ENCODE measurements at places on chromosomes 1 and 21.

DNA sequence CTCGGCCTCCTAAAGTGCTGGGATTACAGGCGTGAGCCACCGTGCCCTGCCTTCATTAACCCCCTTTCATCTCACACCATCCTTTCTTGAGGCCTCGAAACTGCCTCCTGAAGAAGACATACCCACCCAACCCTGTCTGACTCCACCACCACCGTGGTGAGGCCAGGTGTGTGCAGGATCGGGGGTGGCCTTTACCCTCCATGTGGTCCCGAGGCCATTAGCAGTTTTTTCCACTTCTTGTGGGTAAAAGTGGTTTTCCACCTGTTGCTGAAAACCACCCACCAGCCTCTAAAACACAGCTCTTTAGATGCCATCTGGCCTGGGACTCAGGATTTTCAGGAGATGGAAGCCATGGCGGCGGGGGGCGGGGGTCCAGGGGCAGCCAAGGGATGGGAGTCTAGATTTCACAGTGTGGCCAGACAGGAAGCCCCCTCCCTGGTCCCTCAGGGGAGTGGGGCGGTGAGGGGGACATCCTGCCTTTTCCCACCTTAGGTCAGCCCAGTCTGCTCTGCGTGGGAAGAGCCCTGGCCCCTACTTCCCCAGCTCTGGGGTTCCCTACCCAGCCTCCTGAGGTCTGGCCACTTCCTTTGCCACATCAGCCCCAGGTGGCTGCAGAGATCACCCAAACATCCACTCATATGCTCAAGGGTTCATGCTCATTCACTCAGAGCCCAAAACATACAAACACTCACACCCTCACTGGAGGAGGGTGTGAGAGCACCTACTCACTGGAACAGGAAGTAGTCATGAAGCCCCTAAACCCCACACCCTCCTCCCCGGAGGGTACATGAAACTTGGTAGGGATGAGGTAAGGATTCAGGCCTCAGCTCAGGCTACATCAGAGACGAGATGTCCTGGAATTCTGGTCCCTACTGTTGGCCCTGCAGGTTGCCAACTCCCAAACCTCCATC is 2.3 kb downstream of the FGR start:
- no peak for DNase-seq

DNA sequence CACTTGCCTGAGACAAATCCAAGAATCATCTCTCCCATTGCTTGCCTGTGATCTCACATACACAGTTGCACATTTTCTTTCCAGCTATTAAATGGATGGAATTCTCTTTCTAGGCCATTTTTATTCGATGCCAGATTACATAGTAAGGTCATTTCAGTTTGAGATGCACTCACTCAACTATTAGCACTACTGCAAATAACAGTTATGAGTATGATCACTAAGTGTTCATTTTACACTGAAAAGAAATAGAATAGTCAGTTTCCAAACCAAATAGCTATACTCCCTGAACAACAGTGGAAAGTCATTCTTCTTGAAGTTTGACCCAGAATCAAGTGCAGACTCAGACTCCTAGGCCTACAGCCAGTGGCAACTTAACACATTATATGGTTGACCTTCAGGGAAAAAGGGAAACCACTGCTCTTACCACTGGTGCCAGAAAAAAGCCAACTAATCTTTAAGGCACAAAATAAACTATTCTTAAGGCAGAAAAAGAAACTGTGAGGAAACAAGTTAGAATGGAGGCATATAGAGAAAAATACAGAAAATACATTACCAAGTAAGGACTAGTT is 31.5 kb downstream of the WNT2B start:
- no peak for DNase-seq

DNA sequence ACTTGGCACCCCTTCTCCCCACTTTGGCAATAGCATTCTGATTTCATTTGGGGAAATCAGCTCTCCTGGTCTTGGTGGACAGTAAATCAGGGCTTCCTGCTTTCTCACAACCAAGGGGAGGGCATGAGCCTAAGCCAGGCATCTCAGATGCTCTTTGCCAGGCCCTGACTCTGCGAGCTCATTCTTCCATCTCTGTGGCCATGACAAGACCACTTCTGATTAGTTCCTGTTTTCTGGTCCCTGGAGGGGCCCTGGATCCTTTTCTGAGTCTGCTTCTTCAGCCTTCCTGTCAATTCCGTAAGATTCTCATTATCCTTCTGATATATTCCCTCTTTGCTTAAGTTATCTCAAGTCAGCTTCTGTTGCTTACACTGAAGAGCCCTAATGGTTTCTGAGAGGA is 210.4 kb downstream of the HIVEP3 start:
- no peak for DNase-seq

- DNase-seq = no peak
These were observed 47.8 kb upstream of the ARHGAP29 start for GRCh38 chr1:94285031-94285654.

DNA sequence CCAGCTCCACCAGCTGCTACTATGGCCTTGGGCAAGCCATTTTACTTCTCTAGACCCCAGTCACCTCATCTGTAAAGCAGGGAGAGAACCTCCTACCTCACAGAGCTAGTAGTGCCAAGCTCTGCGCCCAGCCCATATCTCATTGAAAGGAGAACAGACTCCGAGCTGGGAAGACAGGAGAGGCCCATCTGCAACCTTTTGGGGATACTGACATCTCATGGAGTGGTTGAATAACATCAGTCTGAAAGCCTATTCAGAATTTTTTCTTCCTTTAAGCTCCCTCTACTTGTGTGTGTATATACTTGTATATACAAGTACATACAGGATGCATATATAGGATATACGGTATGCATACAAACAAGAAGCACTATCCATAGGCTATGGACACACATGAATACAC is 279.5 kb upstream of the POU3F1 start:
- no peak for DNase-seq

DNA sequence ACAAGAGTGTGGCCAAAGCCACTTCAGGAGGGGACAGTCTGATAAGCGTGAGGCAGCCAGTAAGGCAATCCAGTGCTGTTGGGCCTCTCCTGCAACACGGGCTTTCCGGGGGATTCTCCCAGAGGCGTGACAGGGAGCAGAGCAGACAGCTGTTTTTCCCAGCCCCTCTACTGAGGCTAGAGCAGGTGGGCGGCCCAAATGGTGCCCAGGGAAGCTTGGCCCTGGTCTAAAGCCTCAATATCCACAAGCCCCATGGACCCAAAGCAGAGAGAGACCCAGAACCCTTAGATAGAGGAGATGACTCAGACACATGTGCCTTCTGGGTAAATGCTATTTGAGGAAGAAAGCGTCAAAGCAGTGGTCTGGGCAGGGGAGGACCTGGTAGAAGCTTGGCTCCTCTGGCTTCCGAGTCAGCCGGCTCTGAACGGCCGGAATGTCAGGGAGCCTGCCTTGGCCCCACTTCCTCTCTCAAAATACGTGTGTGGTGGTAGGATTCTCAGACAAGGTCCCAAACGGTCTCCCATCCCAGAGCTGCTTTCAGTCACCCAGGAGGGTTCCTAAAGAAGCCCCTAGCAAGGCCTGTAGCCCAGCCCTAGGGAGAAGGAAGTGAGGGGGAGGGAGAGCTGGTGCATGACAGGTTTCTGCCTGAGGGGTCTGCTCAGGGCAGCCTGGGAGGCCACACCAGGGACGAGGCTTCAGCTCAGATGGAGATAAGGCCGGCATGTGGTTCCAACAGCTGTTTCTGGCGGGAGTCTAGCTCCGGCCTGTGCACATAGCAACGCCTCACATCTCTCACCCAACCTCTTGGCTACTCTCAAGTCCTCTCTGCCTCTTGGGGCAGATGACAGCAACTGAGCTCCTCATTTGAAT is 28.8 kb downstream of the PIK3C2B start:
- no peak for DNase-seq

- no peak for DNase-seq
These were observed 8.5 kb downstream of the CCT8 start for GRCh38 chr21:29064850-29065481.

- no peak for DNase-seq
These were observed 23.7 kb upstream of the LYPLAL1 start for GRCh38 chr1:219149953-219150352.

DNA sequence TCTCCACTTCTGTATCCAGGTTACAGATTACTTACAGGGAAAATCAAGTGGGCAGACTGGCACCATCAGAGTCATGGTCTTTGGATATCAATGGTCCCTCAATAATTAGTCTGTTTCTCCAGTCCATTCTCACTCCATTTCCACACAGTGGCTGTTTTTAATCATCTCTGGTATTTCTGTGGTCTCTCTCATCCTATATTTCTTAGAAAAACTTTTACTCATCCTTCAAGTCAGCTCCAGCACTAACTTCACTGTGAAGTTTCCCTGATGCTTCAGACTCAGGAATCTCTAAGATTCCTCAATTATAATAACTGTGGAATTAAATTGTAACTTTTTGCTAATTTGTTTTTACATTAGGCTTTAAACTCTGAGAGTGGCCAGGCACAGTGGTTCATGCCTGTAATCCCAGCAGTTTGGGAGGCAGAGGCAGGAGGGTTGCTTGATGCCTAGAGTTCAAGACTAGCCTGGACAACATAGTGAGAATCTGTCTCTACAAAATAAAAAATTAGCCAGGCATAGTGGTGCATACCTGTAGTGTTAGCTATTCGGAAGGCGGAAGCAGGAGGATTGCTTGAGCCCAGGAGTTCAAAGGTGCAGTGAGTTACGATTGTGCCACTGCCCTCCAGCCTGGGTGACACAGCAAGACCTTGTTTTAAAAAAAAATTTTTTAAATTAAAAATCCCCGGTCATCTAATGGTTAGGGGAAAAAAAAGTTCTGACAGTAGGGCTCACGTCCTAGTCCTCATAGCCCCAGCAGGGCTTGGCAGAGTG is 10.6 kb downstream of the CD160 start:
- DNase-seq = no peak

- DNase-seq = no peak
These were observed 54.5 kb upstream of the FAM78B start for GRCh38 chr1:166221316-166221715.

DNA sequence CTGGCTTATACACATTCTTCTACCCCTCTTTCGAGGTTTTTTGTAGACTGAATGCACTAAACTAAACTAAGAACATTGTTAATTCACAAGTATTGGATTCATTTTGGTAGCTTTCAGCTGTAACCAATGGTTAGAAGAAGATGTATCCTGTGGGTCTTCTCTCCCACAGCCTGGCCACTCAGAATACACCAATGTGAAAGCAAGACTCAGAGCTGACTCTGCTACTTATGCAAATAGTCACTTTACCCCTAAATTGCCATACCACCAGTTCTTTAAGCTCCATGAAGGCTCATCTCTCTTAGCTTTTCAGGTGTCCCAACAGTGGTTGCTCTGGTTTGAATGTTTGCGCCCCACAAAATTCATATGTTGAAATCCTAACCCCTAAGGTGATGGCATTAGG is 60.1 kb downstream of the RGS13 start:
- no peak for DNase-seq

- no peak for DNase-seq
These were observed 110.3 kb upstream of the TSPAN2 start for GRCh38 chr1:115199416-115200132.

- DNase-seq = no peak
These were observed 114.6 kb upstream of the DUSP10 start for GRCh38 chr1:221856228-221857093.
